ENCODE measurements at places on chromosomes 11 and 22. TPM values are rescaled to one million over a fixed set of nuclear protein-coding genes. Genes with fewer than 3 reads are reported as not detected.

Gene RASL10A
- not detected for total RNA-seq

Gene CCDC83
- total RNA-seq, result not detected

Gene ADM2
- total RNA-seq, result 21.1 TPM

Gene SLC43A3
- 14.9 TPM for total RNA-seq

Gene CABP4
- not detected for total RNA-seq

Gene UVRAG
- total RNA-seq, result 20.2 TPM

- H3K36me3 ChIP-seq, result peaks cover 9% of the 10 kb centered on the region
- DNase-seq, result peak; percentile 77
- no peaks in the 10 kb centered on the region for H3K4me1 ChIP-seq
- H3K27me3 ChIP-seq, result peaks cover 18% of the 10 kb centered on the region
Observed at GRCh38 chr22:45876136-45877035, 100.6 kb downstream of the WNT7B start.

- peak overlapping the region; percentile 96 for H3K4me3 ChIP-seq
- DNase-seq, result no peak
- peaks cover 38% of the 10 kb centered on the region for H3K36me3 ChIP-seq
- H3K27me3 ChIP-seq, result no peaks in the 10 kb centered on the region
- H3K27ac ChIP-seq, result peak overlapping the region; percentile 99
Observed at GRCh38 chr11:14500181-14500651, 605 bp upstream of the COPB1 start.

DNA sequence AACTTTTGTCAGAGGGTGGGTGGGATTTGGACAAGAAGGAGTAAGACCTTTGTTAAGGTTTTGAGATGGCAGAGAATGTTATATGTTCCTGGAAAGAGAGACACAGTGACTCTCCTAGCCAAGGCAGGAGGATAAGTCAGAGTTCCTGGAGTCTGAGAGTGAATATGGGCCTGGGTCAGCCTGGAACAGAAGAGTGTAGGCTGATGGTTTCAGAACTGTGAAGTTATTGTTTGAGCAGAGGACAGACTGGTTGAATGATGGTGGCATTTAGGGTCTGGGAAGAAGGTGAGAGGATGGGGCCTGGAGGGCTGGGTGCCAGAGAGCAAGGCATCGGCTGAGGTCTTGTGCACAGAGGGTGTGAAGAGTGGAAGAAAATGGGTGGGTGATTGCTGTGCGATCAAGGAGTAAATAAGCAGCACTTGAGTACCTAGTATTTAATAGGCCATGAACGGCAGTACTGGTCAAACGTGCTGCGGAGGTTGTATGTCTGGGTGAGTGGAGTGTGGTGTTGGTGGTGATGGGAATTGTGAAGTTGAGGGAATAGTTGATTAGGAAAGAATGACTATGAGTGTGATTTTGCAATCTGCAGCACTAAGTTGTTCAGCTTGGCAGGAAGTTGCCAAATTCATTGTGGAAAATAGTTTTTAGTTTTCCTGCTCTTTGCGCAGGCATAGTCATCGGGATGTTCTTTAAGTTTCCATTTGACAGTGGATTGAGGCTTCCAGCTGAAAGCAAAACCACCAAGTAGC is 1.8 kb downstream of the PANX1 start:
- no peaks in the 10 kb centered on the region for H3K27me3 ChIP-seq
- DNase-seq, result no peak
- H3K4me3 ChIP-seq, result no peak overlapping the region
- no peaks in the 10 kb centered on the region for H3K36me3 ChIP-seq
- H3K4me1 ChIP-seq, result peaks cover 32% of the 10 kb centered on the region

- no peaks in the 10 kb centered on the region for H3K36me3 ChIP-seq
- DNase-seq, result no peak
- H3K4me1 ChIP-seq, result peaks cover 28% of the 10 kb centered on the region
- peaks cover 7% of the 10 kb centered on the region for H3K27me3 ChIP-seq
- peak overlapping the region; percentile 60 for H3K4me3 ChIP-seq
- H3K27ac ChIP-seq, result no peak overlapping the region
Observed at GRCh38 chr11:128906185-128907050, 15.3 kb downstream of the KCNJ5 start.

GRCh38 chr11:57903441-57904123 is 120.1 kb upstream of the OR9Q1 start:
- no peaks in the 10 kb centered on the region for H3K27me3 ChIP-seq
- no peaks in the 10 kb centered on the region for H3K36me3 ChIP-seq
- no peak overlapping the region for H3K4me3 ChIP-seq
- H3K27ac ChIP-seq, result no peak overlapping the region

- peak overlapping the region; percentile 98 for H3K27ac ChIP-seq
- DNase-seq, result no peak
- peaks cover 27% of the 10 kb centered on the region for H3K36me3 ChIP-seq
- peaks cover 43% of the 10 kb centered on the region for H3K4me1 ChIP-seq
Observed at GRCh38 chr11:85663080-85663752, 1.7 kb downstream of the CREBZF start.

GRCh38 chr11:34585304-34585734 is 35.6 kb upstream of the EHF start:
- H3K27ac ChIP-seq, result no peak overlapping the region
- no peaks in the 10 kb centered on the region for H3K36me3 ChIP-seq
- no peak for DNase-seq

DNA sequence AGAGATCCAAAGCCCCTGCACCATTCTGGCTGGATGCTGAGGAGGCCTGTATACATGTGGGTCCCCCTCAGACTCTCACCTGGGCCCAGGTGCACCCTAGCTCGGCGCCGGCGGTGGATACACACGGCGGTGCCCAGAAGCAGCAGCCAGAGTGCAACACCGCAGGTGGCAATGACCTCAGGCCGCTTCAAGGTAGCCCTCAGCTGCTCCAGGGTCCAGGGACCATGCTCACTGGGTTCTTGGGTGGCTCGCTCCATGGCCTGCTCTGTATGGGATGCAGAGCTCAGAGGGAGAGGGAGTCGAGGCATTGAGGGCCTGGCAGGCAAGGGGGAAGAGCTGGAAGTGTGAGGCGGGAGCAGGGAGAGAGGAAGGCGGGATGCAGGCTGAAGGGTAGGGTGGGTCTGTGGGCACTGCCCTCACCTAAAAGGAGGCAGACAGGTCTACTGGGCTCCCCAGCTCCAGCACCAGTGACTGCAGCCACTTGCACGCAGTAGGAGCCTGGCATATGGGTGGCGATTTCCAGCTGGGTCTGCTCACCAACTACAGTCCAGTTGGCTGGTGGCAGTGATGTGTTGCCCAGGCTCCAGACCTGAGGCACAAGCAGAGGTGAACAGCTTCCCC is 3.8 kb downstream of the ROBO4 start:
- H3K4me1 ChIP-seq, result peaks cover 16% of the 10 kb centered on the region
- H3K27ac ChIP-seq, result no peak overlapping the region
- H3K4me3 ChIP-seq, result no peak overlapping the region
- no peaks in the 10 kb centered on the region for H3K36me3 ChIP-seq
- H3K27me3 ChIP-seq, result no peaks in the 10 kb centered on the region

DNA sequence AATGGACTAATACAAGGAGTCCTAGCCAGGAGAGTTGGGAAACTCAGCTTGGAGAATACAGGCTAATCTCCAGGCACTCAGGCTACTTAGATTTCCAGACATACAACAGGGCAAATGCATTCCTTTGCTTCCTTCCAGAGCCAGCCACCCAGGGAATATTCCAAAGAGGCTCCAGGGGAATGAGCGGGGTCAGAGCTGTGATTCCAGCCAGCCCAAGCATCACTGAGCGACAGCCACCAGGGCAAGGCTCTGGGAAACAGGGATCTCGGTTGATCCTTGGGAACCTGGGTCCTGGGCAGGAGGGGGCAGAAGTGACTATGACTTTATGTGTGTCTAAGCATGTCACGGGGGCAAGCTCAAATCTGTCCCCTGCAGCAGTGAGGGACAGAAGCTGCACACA is 112.3 kb upstream of the LMO1 start:
- H3K27me3 ChIP-seq, result peaks cover 5% of the 10 kb centered on the region
- H3K27ac ChIP-seq, result no peak overlapping the region
- DNase-seq, result peak; percentile 67
- H3K4me3 ChIP-seq, result no peak overlapping the region

DNA sequence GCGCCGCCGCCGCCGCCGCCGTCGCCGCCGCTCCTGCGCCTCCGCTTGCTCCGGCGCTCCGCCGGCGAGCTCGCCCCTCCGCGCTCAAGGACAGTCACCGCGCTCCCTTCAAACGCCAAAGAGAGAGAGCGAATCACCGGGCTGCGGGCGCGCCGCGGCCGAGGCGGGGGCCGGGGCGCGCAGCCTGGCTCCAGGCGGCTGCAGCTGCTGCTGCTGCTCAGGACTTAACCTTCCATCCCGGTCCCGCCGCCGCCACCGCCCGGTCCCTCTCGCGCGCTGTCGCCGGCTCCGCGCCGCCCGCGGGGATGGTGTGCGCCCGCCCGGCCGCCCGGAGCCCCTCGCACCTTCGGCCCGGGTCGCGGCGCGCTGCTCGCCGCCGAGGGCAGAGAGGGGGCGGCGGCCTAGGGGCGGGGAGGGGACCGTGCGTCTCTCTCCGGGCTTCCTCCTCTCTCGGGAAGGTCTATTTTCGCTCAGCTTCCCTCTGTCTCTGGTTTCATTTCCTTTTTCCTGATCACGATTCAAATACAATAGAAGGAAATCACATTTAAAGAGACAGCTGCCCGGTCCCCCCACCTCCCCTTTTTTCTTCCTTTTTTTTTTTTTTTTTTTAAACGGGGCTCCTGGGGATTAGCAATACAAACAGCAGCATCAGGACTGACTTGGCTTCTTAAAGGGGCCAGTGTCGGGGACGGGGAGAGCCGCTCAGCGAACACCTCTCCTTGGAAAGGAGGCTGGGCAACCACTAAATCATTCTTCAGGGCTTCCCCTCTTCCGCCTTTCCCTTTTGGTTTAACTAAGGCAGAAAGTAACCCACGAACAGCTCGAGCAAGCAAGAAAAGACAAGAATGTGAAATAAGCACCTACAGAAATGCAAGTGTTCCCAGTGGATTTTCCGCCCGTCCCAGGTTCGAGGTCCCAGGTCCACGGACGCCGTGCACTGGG is 22.1 kb downstream of the LMO2 start:
- no peak for DNase-seq
- no peak overlapping the region for H3K27ac ChIP-seq
- H3K4me1 ChIP-seq, result peaks cover 18% of the 10 kb centered on the region
- peak overlapping the region; percentile 94 for H3K4me3 ChIP-seq
- H3K27me3 ChIP-seq, result peaks cover 77% of the 10 kb centered on the region

- no peak for DNase-seq
- H3K4me3 ChIP-seq, result no peak overlapping the region
- H3K27ac ChIP-seq, result peak overlapping the region; percentile 76
- H3K27me3 ChIP-seq, result no peaks in the 10 kb centered on the region
- peaks cover 7% of the 10 kb centered on the region for H3K36me3 ChIP-seq
- peaks cover 52% of the 10 kb centered on the region for H3K4me1 ChIP-seq
Observed at GRCh38 chr22:40196628-40197360, 19.1 kb downstream of the TNRC6B start.
